ENCODE measurements at places on chromosomes 2 and 18.

- DNase-seq: no peak
Measured at GRCh38 chr2:52222128-52222527, 1190.2 kb upstream of the NRXN1 start.

- DNase-seq: no peak
Measured at GRCh38 chr2:26883956-26884355, 36.0 kb downstream of the DPYSL5 start.

DNA sequence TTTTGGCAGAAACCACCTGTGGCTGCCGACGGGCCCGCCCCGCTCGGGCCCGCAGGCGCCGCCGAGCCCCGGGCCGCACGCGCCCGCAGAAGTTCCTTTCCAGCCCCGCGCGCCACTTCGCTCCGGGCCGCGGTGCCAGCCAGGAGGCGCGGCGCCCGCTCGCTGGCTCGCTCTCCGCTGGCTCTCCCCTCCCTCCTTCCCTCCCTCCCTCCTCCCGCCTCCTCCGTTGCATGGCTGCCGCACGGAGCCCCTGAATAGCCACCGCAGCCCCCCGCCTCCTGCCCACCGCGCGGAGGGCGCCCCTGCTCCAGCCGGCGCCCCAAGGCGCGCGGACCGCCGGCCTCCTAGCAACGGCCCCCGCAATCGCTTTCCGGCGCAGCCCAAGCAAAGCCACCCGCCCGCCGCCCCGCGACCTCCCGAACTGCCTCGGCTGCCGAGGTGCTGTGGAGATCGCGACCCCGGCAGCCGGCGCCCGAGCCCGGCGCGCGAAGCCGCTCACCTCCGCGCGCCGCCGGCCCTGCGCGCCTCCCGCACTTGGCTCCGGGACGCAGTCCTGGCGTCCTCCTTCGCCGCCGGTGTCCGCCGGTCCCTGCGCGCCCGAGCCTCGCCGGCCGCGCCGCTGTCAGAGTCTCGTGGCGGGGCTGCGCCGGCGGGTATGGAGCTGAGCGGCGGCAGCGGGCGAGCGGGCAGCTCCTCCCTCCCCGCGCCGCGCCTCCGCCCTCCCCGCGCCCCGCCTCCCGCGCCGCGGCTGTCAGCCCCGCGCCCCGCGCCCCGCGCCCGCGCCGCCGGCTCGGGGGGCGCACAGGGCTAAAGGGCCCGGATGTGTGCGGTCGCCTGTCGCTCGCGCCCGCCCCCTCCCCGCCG, at the start of gene ZBTB7C:
Gene ZBTB7C (minus strand): TSS at position 657 of the 864 bp plus-strand sequence.
- DNase-seq: peak; percentile 77

DNA sequence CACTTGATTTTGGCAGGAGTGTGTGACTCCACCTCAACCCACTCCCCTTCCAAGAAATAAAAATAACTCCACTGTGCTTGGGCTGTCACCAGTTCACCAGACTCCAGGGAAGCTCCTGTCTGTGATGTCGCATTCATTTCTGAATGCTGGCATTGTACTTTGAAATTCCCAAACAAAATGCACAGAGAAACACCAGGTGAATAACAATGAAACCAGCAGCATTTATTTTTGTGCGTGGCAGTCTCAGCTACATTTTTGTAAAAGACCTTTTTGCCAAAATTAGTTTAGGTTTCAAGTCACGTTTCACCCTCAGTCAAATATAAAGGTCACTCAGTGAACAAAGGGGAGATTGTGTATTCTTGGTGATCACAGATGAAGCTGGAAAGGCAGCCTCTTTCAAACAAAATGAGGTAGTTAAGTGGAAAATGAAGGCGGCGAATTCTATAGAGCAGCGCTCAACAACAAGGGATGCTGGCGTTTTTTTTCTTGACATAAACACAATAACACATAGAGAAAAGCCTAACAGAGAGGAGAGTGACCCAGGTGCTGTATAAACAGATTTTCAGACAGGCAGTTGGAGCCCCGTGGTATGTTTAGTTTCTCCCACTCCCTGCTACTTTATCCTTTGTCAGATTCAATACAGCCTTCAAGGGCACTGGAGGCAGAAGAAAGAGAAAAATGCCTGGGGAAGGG, 210.3 kb upstream of the GCFC2 start:
- DNase-seq: peak; percentile 82

GRCh38 chr18:79912994-79913831, 38.2 kb downstream of the SLC66A2 start:
- DNase-seq: no peak

- no peak for DNase-seq
Measured at GRCh38 chr2:149858901-149859634, 271.5 kb upstream of the MMADHC start.

GRCh38 chr18:44507729-44508325, 172.9 kb upstream of the SETBP1 start:
- DNase-seq: no peak

DNA sequence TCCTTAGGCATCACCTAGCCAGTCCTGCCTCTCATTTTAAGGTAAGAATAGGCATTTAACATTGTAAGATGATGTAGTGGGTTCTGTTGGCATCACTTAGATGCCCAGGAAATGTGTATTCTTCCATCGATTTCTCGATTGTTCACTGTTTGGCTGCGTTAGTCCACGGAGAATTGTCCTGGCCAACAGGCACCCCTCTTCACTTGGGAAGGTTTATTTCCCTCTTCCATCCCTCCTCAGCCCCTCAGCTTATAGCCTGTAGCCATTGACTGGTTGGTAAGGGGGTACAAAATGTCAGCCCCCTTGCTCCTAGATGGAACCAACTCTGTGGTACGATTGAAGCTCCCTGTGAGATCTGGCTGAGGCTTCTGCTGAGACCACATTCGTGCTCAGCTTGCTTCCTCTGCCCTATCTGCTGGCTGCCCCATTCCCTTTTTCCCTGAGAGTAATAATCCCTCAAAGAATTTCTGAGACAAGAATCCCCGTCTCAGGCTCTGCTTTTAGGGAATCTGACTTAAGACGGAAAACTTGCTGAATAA, 43.4 kb downstream of the PLEKHA3 start:
- DNase-seq: no peak

DNA sequence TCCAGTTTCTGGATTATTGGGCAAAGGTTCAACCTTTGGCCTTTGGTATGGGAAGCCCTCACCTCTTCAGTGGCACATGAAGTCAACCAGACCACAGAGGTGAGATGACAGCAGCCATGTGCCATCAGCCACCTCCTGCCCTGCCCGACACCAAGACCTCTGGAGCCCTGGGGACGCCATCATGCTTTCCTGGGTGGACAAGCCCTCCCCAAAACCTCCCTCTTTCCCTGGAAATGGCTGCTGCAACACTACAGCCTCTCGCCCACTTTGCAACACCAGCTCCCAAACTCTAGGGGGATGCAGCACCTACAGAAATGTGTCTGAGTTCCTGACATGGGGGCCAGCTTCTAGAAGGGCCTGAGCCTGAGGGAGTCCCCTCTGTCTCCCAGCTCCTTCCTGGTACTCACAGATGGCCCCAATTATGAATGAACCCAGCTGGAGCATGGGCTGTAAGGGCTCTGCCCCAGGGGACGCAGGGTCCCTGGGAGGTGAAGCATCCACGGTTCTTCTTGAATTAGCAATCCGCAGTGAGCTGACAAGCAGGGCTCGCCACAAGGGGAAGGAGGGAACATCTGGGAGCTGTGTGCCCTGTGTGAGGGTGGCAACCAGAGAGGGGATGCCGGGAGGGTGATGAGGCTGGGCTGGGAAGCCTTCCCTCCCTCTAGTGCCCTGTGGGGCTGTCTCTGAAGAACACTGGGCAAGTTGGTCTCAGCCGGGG, 268.5 kb upstream of the HDAC4 start:
- no peak for DNase-seq

- DNase-seq: no peak
Measured at GRCh38 chr2:98254504-98255059, 91.7 kb upstream of the CNGA3 start.

DNA sequence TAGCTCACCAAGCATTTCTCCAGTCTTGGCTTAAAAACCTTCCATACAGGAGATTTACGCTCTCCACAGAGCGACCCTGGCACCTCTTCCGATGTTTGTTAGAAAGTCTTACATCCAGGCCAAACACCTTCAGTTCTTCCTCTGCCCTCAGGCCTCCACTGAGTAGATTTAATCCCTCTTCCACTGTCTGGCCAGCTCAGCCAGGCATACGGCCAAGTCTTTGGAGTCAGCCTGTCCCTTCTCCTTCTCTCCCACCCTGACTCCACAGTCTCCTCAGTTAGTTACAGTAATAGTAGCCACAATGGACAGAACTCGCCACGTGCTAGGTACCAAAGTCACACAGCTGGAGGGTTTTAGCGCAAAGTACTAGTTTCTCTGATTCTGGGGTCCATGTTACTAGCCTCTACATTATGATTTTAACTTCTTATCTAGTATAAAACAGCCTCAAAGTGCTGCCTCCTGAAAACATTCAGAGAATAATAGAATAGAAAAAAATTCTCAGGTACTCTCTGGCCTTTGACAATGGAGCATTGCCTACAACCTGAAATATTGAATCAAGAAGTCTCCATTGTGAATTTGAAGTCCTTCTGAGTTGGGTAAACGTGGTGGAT, 39.5 kb downstream of the THNSL2 start:
- DNase-seq: no peak

GRCh38 chr2:110876167-110876999, 144.0 kb downstream of the ACOXL start:
- no peak for DNase-seq

DNA sequence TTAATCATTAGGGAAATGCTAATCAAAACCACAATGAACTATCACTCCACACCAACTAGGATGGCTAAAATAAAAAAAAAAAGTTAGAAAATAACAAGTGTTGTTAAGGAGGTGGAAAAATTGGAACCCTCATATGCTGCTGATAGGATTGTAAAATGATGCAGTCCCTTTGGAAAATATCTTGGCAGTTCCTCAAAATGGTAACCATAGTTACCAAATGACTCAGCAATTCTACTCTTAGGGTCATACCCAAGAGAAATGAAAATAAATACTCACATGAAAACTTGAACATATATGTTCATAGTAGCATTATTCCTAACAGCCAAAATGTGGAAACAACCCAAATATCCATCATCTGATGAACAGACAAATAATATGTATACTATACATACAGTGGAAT, 15.7 kb upstream of the ACVR2A start:
- DNase-seq: no peak

DNA sequence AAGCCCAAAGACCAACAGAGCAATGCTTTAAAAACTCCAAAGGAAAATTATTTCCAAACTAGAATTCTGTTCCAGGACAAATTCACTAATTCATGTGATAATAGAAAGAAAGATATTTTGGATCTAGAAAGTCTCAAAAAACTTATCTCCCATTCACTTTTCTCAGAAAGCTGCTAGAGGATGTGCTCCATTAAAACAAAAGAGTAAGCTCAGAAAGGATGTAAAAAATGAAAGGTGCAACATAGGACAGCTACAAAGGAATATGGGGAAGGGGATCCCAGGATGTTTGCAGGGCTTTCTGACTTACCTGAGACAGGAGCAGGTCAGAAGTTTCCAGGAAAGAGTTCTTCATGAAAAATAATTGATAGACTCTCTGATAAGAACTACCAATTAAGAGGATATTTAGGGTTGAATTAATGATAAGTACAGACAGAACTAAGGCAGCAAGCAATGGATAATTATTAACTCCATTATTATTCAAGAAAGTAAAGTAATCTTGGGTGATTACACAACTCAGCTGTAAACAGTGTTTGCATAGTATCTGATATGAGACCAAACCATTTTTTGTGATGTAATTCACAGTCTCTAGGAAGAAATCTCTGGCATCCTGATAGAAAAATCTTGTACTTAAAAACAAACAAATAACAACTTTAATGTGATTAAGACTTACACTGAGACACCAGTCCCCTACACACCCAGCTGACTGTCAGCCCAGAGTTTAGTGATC, 20.9 kb downstream of the LYG1 start:
- DNase-seq: no peak

DNA sequence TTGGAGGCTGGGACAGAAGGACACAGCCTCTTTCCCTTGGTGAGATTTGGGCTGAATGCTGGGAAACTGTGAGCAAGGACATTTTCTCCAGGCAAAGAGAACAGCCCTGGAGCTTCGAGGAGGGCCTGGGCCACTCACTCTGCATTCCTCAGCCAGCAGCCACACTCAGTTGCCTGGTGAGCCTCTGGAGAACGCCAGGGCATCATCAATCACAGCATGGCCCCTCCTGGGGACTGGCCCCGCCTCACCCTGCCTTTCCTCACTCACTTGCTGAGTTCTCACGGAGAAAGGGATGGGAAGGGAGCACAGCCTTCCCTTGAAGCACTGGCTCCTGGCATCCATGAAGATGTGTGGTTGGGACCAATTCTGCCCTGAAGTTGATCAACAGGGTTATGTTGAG, 55.0 kb downstream of the APOB start:
- DNase-seq: no peak

- DNase-seq: no peak
Measured at GRCh38 chr2:240418311-240418710, 17.2 kb upstream of the GPC1 start.

Data from NCI-H146 (cell line).